ENCODE measurements at places on chromosomes 7 and 10. TPM values are rescaled to one million over a fixed set of nuclear protein-coding genes. Genes with fewer than 3 reads are reported as not detected.

FBXL13 gene
- 1.4 TPM for total RNA-seq

COA1 gene
- total RNA-seq: 36.5 TPM

NUDT13 gene
- 1.1 TPM for total RNA-seq

MRC1 gene
- total RNA-seq: 58.3 TPM

GFRA1 gene
- 10.3 TPM for total RNA-seq

DNA sequence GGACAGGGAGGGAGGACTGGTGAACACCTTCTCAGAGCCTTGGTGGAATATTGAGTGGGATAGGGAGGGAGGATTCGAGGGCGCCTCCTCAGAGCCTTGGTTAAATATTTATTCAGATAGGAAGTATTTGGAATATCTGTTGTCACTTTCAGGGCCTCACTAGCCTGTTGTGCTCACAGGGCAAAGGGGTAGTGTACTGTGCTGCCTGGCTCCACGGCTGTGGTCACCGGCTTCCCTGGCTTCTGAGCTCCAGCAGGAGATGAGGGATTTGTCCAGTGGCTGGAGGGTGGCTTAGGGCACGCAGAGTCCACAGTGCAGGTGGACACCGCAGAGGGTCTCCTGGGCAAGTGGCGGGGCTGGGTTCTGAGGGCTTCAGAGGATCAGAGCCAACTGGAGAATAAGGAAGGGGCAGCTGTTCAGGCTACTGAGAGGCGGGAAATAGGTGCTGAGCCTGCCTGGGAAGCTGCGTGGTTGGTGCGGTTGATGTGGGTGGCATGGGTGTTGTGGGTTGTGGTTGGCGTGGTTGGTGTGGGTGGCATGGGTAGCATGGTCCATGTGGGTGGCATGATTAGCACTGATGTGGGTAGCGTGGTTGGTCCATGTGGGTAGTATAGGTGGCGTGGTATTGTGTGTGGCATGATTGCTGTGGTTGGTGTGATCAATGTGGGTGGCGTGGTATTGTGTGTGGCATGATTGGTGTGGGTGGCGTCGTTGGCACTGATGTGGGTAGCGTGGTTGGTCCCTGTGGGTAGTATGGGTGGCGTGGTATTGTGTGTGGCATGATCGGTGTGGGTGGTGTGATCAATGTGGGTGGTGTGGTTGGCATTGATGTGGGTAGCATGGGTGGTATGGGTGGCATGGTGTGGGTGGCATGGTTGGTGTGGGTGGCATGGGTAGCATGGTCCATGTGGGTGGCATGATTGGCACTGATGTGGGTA lies 16.7 kb downstream of the INPP5A start:
- no peak for DNase-seq
- no peaks in the 10 kb centered on the region for H3K4me1 ChIP-seq
- H3K27ac ChIP-seq: no peak overlapping the region
- peaks cover 1% of the 10 kb centered on the region for H3K36me3 ChIP-seq
- no peaks in the 10 kb centered on the region for H3K27me3 ChIP-seq

DNA sequence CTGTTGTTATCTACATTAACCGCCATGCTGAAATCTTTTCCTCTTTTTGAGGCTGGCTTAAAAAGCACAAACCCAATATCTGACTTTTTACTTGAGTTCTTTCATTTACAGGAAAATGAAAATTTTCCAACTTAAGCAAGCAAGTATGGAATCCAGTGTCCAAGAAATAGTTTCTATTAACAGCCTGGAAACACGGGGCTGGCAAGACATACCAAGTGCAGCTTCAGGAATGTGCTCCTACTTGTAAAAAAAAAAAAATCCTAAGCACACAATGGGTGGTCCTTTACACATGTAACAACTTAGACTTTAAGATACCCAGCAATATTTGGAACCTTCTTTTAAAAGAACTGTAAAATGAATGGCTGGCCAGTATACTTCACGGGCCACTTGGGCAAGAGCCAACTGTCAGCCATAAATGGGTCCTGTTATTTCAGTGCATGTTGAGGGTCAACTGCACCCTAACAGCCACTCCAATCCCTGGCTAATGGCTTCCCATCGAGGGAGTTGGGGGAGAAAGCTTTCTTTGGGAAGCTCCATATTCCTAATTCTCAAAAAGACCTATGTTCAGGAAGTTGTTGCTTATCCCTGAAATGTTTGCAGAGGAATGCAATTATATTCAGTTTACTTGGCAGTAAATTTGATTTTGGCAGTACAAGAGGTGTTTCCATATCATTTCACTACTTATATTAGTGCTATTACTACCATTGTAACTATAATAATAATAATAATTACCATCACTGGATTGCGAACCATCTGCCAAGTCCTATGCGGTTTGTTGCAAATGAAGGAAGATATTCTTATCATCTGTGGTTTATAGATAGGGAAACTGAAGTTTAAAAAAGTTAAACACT lies 236.4 kb upstream of the TMEM72 start:
- no peak overlapping the region for H3K27ac ChIP-seq
- peaks cover 7% of the 10 kb centered on the region for H3K4me1 ChIP-seq
- no peak overlapping the region for H3K4me3 ChIP-seq
- H3K36me3 ChIP-seq: no peaks in the 10 kb centered on the region
- DNase-seq: no peak

GRCh38 chr7:33448035-33448434 lies 318.7 kb downstream of the BBS9 start:
- no peaks in the 10 kb centered on the region for H3K36me3 ChIP-seq
- H3K27ac ChIP-seq: no peak overlapping the region
- DNase-seq: no peak
- H3K4me3 ChIP-seq: no peak overlapping the region
- H3K4me1 ChIP-seq: no peaks in the 10 kb centered on the region

DNA sequence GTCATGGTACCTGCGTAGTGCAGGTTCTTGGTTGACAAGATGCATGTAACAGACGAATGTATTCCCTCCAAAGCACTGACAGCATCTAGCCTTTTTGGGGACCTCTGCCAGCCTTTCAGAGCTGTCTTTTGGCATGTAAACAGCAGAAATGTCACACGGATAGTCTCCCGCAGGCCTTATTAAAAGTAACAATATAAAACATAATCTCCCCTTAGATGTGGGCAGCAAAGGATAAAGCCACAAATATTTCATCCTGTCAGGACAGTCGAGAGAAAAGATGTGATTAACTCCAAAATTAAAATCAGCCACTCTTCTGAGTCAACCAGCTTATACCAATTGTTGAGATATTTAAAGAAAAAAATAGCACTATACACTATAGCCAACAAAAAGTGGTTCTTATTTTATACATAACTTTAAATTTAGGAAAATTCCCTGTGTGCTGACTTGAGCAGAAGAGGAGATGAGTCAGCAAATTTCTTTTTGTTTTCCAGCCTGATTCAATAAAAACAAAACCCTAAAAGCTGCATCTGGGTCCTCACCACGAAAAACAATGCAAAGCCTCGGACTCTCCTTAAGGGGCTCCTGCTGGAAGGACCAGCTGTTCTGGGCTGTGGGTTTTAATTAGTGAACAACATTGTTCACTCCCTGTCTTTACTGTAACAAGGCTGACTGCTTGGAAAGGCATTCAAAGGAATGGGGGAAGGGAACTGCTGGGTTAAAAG lies 240.2 kb downstream of the ADAM12 start:
- no peaks in the 10 kb centered on the region for H3K36me3 ChIP-seq
- H3K27ac ChIP-seq: no peak overlapping the region
- H3K4me3 ChIP-seq: no peak overlapping the region
- no peak for DNase-seq
- no peaks in the 10 kb centered on the region for H3K27me3 ChIP-seq
- no peaks in the 10 kb centered on the region for H3K4me1 ChIP-seq

GRCh38 chr10:20648263-20648874 lies 248.7 kb downstream of the NEBL start:
- DNase-seq: no peak
- H3K36me3 ChIP-seq: no peaks in the 10 kb centered on the region
- H3K27ac ChIP-seq: no peak overlapping the region
- no peak overlapping the region for H3K4me3 ChIP-seq
- H3K27me3 ChIP-seq: no peaks in the 10 kb centered on the region

DNA sequence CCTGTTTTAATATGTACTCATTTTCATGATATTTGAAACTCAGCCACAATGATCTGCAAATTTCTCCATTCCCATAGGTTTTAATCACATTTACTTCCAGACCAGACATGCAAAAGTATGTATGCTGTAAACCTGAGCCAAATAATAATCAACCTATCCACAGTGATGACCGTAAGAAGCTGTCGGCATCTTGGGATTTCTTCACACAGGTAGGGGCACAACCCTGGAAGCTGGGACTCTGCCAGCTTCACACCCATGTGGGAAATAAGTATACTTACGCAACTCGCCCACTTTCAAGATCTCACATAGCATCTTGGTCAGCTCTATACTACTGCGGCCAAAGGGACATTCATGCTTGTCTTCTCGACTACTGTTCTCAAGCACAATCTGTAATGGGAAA lies 352.3 kb downstream of the ELMO1 start:
- no peaks in the 10 kb centered on the region for H3K36me3 ChIP-seq
- H3K4me3 ChIP-seq: no peak overlapping the region
- no peaks in the 10 kb centered on the region for H3K4me1 ChIP-seq
- H3K27ac ChIP-seq: no peak overlapping the region
- H3K27me3 ChIP-seq: no peaks in the 10 kb centered on the region

DNA sequence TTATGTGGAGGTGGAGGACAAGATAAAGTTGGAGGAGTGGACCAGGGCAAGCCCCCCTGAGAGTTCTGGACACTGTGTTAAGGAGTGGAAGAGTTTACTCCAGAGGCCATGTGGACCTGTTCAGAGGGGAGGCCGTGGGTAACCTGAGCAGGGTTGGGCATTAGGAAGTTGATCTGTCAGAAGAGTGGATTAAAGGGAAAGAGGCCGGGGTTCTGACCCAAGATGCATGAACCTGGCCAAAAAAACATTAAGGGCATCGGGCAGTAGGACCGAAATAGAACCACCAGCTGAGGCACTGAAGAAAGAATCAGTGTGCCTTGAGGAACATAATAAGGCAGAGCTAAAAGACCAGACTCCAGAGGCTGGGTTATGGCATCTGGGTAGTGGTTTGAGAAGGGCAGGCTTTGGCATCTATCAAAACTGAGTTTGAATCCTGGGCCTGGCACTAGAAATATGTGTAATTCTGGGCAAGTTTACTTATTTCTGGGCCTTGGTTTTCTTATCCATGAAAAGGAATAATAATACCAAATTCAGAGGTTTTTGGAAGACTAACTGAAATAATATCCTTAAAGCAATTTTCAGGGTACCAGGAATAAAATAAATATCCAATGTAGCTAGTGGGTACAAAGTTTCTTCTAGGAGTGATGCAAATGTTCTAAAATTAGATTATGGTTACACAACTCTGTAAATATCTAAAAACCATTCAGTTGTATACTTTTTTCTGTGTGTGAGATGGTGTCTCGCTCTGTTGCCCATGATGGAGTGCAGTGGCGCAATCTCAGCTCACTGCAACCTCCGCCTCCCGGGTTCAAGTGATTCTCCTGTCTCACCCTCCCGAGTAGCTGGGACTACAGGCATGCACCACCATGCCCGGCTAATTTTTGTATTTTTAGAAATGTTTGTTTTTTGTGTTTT lies 10.9 kb upstream of the FRAT1 start:
- no peaks in the 10 kb centered on the region for H3K36me3 ChIP-seq
- no peaks in the 10 kb centered on the region for H3K4me1 ChIP-seq
- no peak for DNase-seq
- H3K27ac ChIP-seq: no peak overlapping the region
- H3K4me3 ChIP-seq: no peak overlapping the region

DNA sequence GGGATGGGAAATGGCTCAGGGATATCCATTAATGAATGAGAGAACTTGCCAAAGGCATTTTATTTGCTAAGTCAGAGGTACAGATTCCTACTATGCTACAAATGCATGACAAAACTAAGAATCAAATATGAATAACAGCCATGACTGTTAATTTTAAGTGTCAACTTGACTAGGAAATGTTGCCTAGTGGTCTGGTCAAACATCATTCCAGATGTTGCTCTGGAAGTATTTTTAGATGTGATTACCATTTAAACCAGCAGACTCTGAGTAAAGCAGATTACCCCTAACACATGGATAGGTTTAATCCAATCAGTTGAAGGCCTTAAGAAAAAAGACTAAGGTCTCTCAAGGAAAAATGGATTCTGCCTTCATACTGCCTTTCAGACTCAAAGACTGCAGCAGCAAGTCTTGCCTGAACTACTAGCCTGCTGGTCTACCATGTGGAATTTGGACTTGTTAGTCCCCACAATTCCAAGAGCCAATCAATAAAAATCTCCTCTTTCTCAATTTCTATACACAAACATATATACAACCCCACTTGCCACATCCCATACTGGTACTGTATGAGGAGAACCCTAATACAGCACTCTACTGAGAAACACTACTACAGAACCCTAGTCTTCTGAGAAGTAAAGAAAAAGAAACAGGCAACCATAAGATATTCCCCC lies 119.1 kb downstream of the NRBF2 start:
- no peaks in the 10 kb centered on the region for H3K36me3 ChIP-seq
- H3K27ac ChIP-seq: no peak overlapping the region
- no peak overlapping the region for H3K4me3 ChIP-seq
- DNase-seq: no peak
- H3K4me1 ChIP-seq: peaks cover 2% of the 10 kb centered on the region

DNA sequence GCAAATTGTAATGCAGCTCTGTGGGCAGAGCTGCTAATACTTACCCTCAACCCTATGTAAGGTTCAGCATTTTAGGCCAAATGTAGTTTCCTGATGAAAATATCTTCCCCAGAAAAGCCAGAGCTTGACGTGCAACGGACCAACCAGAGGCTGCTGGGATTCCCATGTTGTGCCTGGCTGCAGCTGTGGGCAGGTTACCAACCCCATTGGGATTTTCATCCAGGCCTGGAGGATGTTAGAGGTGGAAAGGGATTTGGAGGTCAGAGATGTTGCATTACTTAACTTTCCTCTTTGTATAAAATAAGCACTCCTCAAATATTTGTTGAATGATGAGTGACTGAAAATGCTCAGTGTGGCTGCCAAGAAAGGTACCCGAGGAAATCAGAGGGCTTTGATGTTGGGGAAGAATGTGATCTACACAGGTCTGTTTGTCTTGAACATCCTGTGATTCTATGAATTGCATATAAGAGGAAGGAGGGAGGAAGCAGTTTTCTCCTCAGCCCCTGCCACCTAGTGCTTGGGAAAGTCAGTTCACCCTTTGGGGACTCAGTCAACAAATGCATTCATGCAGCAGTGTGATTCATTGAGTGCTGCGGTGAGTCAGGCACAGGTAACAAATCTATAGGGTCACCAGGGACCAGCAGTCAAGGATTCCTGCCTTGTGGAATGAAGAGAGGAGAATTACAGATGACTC lies 487.2 kb downstream of the RPS24 start:
- no peak for DNase-seq
- no peaks in the 10 kb centered on the region for H3K27me3 ChIP-seq
- H3K36me3 ChIP-seq: no peaks in the 10 kb centered on the region
- H3K4me1 ChIP-seq: no peaks in the 10 kb centered on the region
- no peak overlapping the region for H3K4me3 ChIP-seq
